ENCODE measurements at places on chromosomes 5 and 9.

GRCh38 chr9:114958021-114958843 is 27.8 kb upstream of the TNFSF8 start:
- no peak for DNase-seq

- DNase-seq, result no peak
Observed at GRCh38 chr5:16391858-16392649, 73.5 kb downstream of the ZNF622 start.

DNA sequence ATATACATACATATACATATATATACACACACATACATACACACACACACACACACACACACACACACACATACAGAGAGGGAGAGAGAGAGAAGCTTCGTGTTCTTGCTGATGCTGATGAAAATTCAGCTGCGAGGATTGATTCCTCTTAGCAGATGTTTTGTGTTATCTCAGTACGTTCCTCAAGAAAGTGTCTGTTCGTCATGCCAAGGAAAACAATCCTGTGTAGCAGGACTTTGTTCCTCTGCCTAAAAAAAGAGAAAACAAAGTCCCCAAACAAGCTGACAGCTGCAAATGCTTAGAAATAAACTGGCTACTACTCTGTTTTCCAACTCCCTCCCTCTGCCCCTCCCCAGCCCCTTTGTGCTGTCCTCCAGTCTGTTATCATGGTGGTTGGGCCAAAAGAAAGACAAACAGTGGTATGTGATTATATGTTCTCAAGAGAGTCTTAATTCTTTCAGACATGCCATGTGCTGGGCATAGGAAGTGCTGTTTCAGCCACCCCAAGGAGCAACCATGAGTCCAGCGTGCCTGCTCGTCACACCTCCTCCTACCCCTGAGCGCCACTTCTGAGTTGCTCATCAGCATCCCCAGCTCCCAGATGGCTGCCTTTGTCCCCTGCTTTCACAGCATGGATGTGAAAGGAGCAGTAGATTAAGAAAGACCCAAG is 71.5 kb upstream of the EQTN start:
- DNase-seq, result no peak

DNA sequence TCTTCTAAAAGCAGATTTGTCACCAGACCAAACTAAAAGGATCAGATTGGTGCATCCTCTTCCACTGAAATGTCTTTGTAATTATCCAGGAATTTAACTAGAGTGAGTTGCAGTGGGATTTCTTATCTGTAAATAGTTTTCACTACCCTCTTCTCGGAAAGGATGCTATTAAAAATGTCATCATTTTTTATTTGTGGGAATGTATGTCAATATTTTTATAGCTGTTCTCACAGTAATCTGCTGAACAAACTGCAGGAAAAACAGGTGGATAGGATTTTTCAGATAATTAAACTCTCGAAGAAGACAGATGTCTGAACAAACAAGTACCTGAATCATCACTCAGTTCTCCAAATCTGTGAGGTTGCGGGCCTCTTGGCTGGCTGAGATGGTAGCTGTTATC is 62.7 kb downstream of the RAB14 start:
- DNase-seq, result no peak

DNA sequence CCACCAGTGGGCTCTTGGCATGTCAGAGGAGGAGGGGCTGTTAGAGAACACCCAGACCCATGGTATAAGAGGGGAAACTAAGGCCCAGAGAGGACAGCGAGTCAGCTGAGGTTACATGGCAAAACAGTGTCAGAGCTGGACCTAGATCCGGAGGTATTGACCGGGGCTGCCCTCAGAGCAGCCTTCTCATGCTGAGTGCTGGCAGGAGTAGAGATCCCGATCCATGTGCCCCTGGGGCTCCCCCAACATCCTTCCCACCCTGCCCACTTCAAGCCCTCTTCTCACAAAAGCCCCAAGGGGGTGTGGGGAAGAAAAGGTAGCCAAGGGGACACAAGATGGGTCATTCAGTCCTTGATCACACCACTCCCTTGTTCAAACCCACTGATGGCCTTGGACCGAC is 19.9 kb downstream of the CSF1R start:
- DNase-seq, result no peak

DNA sequence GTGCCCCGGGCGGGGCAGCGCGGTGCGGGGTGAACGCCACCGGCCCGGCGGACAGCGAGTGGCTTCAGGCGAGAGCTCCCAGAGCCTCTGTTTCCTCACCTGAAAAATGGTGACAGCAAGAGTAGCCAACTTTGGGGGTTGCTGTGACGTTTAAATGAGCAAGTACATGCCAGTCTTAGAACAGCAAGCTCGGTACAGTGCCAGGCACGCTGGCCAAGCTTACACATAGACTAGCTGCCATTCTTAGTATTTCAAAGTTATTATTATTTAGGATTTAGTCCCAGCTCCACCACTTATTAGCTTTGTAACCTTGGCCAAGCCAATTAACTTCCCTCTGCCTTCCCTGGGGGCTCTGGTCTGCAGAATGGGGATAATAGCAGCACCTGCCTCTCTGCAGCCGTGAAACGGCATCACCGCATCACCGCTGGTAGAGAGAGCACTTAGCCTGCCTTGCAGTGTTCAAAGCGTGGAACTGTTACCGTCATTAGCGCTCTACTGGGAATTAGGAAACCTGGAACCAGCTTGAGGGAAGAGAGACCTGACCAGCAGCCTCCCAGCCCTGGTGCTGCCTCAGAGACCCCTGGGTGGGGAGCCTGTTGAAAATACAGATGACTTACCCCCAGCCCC is at the start of gene C9orf50:
Gene C9orf50, minus strand, starts transcription at position 433 of the 627 bp plus-strand sequence. CDS start 527 bp downstream, outside the sequence.
- no peak for DNase-seq

GRCh38 chr5:176187276-176188062 is 50.8 kb upstream of the SIMC1 start:
- no peak for DNase-seq

DNA sequence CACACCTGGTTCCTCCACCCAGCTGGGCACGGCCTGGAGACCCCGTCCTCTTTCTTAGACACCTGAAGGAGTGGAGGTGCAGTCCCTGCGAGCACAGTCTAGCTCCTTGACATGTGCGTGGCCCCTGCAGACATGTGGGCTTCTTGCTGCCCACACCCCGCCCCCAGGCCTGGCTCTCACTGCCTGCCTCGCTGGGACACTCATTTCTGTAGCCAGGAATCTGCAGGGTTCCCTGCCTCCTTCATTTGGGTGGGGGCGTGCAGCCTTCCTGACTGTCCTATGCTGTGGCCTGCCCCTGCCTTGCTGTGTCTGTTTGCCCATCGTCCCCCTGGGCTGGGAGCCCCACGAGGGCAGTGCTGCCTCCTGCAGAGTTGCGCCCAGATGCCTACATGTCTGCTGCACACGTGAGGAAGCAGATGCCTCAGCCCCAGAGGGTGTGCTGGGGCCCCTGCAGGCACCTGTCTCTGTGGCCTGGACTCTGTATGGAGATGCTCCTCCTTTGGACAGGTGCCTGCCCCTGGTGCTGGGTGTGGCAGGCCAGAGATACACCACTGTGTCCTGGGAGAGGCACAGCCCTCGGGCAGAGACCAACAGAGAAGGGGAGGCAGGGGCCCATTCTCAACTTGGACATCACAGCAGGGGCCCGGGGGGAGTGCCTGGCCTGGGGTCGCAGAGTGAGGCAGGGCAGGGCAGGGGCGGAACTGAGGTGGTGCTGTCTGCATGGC is 22.6 kb downstream of the FLT4 start:
- DNase-seq, result no peak

DNA sequence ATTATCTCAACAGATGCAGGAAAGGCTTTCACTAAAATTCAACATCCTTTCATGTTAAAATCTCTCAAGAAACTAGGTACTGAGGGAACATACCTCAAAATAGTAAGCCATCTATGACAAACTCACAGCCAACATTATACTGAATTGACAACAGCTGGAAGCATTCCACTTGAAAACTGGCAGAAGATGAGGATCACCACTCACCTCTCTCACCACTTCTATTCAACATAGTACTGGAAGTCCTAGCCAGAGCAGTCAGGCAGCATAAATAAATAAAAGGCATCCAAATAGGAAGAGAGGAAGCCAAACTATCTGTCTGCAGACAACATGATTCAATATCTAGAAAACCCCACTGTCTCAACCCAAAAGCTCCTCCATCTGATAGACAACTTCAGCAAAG is 203.6 kb upstream of the GRAMD2B start:
- DNase-seq, result no peak

- DNase-seq, result no peak
Observed at GRCh38 chr9:130870491-130871381, 25.9 kb downstream of the QRFP start.

- no peak for DNase-seq
Observed at GRCh38 chr5:154313360-154314017, 123.0 kb downstream of the GALNT10 start.

DNA sequence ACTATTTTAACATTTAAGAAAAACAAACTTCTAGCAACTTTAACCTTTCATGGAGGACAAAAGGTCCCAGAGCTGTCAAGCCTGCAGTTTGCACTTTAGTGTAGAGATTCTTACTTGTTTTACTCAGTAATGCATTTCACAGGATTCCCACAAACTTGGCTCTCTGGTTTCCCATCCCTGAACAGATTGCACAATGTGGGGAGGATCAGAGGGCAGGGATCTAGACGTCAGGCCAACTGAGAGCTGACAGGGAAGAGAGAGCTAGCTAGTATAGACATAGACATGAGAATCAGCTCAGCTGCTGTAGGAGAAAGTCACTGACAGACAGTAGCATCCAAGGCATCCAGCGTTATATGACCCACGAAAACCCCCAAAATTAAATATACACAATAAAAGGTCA is 20.9 kb upstream of the BNIP1 start:
- peak; percentile 10 for DNase-seq

GRCh38 chr5:132277256-132277655 is 16.9 kb upstream of the SLC22A4 start:
- no peak for DNase-seq

- no peak for DNase-seq
Observed at GRCh38 chr9:4010309-4010708, 289.6 kb downstream of the GLIS3 start.

DNA sequence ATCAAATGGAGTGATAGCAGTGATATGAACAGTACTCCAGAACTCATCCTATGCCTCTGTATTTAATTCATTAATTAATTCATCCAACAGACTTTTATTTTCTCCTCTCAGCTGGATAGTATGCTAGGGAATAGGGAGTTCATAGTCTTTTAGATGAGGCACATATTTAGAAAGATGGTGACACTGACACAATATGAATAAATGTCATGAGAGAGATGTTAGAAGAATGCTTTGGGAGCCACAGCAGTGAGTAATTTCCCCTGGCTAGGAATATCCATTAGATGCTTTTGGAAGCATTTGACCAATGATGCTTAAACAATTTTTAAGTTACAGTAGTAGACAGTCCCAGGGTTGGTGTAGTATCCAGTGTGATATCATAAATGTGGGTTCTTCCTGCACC is 428.7 kb upstream of the SGCD start:
- DNase-seq, result no peak

GRCh38 chr9:124482431-124483031 is 24.7 kb downstream of the NR5A1 start:
- no peak for DNase-seq

DNA sequence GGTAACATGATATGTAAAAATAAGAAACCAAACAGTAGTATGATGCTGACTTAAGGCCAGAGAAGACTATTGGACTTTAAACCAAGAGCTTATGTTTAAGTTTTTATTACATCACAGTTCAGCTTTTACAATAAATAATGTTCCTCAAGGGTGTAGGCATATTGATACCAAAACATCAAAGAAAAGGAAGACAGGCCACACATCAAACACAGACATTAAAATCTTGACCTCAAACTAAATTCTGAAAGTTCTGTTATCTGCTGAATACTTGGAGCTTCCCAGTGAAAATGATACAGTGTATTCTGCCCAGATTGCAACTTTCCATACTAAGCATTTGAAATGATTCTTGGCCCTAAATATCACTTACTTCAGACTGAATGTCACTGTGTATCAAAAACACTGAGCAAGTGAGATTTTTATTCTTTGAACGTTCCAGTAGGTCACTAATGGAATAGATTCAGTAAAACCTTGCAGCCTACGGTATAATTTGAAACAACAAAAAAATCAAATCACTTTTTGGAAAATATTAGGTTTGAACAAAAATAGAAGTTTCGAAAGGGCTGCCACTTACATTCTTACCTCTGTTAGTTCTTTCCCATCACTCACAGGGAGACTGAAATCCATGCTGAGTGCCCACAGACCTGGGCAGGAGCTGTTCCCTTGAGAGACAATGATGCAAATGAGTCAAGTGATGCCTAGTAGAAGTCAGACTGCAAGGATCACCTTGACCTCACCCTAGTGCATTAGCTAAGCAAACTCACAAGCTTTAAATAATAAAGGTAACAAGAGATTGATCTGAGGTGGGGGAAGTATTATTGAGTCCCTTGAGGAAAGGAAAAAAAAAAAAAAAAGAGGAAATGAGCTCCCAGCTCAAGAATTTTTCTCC is 2.5 kb downstream of the LPAR1 start:
- no peak for DNase-seq

DNA sequence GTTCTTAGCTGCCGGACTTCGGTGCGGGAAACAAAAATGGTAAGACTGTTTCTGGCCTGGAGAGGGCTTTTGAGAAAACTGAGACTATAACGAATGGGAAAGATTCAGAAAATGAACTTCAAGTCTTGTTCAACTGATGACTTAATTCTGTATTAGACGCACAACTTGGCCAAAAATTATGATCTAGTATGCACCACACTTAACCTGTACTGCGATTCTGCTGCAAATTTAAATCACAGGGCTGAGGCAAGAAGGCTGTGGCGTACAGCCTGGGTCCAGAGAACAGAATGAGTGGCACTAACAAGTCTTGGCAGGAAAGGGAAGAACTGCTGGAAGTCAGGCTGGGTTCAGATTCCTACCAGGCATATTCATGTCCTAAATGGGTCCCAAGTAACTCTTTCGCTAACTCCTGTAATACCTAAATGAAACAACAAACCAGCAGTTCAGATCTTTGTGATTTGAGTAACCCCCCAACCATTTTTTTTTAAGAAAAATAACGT is 781 bp upstream of the COL23A1 start:
- DNase-seq, result no peak

GRCh38 chr5:96655085-96655484 is 7.1 kb upstream of the CAST start:
- DNase-seq, result no peak

GRCh38 chr5:150101023-150101422 is 14.7 kb upstream of the CSF1R start:
- DNase-seq, result no peak

GRCh38 chr5:88955403-88955802 is 72.4 kb upstream of the MEF2C start:
- no peak for DNase-seq

- DNase-seq, result no peak
Observed at GRCh38 chr9:18260521-18260920, 213.4 kb upstream of the ADAMTSL1 start.

DNA sequence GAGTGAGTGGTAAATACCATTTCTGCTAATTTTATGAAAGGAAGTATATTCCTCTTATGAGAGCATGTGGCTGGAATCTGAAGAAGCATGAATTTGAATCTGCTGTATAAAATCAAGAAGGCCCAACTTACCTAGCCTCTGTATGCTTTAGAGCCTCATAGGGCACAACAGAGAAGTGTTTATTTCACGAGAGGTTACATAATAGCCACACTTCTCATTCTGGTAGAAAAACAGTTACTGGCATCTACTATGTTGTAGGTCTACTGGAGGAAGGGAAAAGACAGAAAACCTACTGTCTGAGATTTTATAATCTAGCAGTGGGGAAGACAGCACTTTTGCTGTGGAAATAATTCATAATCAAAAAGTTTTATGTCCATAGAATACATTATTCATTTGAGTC is 172.6 kb upstream of the ZNF608 start:
- no peak for DNase-seq
